ENCODE measurements at places on chromosomes 13 and 19.

DNA sequence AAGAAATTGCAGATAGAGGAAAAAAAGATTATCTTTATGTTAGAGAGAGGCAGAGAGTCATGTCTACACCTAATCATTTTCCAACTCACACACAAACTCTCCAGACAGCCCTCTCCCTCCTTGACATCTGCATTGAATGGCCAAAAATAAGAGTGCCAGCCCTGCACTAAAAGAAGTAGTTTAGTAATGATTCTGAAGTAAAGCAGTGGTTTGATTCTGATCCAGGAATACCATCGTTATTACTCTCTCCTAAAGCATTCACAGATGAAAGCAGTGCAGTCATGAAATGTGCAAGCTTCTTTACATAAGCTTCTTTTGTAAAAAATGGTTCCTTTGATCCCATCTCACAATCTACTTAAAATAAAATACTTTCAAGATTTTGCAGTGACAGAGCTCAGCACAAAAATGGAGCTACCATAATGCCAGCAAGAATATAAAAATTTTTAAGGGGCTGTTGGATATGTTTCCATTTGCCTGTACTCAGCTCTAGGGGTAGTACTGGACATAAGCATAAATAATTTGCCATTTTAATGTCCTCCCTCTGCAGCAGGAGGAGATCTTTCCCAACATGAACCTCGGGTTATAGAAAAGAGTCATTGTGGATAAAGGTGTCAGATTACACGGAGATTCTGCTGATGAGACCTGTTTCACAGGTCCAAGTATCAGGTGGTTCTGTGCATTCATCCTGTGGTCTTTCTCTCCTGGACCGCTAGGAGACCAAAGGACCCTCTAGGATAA lies 406.3 kb downstream of the DCT start:
- DNase-seq = no peak

DNA sequence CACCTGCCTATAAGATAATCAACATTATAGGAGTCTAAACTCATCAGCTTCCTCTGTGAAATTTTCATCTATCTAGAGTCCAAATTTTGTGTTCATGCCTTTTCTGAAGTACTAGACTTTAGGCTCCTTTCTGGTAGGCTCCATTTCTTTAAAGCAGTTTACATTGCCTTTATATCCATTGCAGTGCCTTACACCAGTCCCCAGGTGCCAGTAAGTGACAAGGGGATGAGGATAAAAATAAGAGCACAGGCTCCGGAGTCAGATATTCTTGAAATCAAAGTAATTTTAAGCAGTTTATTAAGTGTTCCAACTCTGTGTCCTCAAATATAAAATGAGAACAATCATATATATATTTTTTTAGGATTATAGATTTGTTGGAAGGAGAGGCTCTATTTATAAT lies 10.6 kb upstream of the CYSLTR2 start:
- DNase-seq = no peak

DNA sequence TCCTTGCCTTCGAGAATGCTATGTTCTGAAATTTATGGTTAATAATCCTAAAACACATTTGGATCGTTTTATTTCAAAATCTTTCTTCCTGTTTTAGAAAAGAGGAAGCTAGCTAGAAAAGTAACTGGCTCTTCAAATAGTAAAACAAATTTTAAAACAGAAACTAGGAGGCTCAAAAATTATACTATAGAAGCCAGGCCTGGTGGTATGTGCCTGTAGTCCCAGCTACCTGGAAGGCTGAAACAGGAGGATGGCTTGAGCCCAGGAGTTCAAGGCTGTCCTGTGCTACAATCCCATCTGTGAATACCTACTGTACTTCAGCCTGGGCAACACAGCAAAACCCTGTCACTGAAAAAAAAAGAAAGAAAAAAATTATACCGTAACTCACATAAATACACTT lies 57.9 kb downstream of the ELF1 start:
- no peak for DNase-seq

- no peak for DNase-seq
These were observed 11.6 kb downstream of the ADPRHL1 start for GRCh38 chr13:113441661-113442060.

DNA sequence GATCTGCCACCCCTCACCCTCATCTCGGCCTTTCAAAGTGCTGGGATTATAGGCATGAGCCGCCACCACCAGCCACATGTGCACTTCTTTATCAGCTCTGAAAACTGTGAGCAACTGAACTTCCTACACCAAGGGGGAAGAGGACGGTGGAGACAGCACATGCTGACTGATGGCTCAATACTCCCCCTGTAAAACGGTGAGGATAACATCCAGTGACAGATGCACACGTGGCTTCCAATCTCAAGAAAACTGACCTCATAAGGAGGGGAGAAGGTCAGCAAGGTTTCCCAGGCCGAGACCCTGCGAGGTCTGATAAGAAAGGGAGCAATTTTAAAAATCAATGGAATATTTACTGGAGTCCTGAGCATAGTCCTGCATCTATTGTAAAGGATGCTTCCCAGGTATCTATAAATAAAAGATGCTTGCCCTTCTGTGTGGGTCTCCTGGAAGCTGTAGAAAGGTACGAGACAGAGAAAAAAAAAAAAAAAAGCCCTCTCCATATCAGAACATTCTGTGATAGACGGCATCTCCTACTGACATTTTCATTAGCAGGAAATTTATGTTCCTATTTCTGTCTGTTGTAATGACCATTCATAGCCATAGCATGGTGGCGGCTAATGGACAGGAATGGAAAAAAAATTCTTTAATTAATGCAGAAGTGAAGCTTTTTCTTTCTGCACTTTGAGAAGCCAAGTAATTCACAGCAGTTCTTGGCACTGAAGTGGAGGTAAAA lies 385.1 kb downstream of the ZNF536 start:
- DNase-seq = no peak

- no peak for DNase-seq
These were observed 254.8 kb downstream of the LHFPL6 start for GRCh38 chr13:39347926-39348901.

GRCh38 chr19:17282488-17283125 lies 906 bp downstream of the ANKLE1 start:
- peak; percentile 74 for DNase-seq

GRCh38 chr13:80037505-80037888 lies 303.4 kb downstream of the SPRY2 start:
- no peak for DNase-seq

DNA sequence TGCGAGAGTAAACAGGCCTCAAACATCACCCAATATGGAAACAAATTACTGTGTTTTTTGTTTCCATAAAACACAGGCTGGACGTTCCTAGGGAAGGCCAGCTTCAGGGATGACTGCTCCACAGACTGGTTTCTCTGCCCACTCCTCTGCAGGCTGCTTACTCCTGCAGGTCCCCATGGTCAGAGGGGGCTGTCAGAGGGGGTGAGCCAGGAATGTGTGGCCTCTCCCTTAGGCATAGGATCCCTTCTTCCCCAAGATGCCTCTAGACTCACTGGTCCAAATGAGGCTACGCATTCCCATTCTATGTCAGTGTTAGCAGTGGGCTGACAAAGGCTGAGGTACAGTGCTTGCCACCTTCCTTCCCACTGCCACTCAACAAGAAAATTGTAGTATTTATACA lies 229.8 kb downstream of the LHFPL6 start:
- no peak for DNase-seq

DNA sequence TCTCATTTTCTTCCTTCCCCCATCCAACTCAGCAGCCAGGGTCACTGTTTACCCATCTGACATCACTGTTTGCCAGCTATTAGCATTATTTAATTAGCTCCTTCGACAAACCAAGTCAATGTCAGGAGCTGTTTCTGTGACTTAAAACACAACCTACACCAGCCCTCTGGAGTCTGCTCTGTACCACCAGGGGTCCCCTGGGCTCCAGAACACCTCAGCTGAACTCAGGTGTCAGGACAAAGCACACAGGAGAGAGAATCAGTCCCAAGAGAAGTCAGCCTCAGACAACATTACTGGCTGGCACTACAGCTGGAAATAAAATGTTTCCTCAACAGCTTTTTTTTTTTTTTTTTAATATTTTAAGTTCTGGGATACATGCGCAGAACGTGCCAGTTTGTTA lies 45.1 kb downstream of the DCLK1 start:
- DNase-seq = no peak

- DNase-seq = no peak
These were observed 29.2 kb downstream of the RHPN2 start for GRCh38 chr19:33035461-33035860.

DNA sequence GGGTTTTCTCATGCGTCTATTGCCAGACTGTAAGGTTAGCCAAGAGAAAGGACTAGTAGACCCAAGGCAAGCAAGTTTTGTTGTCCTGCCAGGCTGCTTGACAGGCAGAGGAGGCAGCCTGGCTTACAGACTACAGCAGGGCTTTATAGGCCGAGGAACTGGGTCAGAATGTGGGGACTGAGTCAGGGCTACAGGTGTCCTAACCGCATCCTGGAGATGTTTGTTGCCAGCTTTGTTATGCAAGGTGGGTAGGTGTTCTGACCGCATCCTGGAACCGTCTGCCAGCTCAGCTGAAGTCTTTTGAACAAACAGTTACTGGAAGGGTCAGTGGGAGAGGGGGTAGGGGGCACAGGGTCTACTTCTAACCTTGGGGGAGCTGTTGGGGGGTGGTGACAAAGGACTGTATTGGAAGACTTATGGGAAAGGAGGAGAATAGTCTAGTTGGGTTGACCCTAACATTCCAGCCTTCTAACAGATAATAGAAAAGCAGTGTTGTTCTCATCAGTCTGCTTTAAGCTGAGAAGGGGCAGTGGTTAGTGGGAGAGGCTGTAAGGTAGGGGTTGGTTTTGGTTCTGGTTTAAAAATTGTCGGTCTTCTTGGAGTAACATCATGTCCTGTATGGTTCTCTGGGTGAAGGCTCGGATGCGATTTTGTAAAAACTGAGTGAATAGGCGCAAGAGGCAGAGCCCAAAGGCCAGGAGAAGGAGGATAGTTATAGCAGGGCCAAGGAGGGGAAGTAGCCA lies 913.8 kb upstream of the SLITRK5 start:
- DNase-seq = no peak

DNA sequence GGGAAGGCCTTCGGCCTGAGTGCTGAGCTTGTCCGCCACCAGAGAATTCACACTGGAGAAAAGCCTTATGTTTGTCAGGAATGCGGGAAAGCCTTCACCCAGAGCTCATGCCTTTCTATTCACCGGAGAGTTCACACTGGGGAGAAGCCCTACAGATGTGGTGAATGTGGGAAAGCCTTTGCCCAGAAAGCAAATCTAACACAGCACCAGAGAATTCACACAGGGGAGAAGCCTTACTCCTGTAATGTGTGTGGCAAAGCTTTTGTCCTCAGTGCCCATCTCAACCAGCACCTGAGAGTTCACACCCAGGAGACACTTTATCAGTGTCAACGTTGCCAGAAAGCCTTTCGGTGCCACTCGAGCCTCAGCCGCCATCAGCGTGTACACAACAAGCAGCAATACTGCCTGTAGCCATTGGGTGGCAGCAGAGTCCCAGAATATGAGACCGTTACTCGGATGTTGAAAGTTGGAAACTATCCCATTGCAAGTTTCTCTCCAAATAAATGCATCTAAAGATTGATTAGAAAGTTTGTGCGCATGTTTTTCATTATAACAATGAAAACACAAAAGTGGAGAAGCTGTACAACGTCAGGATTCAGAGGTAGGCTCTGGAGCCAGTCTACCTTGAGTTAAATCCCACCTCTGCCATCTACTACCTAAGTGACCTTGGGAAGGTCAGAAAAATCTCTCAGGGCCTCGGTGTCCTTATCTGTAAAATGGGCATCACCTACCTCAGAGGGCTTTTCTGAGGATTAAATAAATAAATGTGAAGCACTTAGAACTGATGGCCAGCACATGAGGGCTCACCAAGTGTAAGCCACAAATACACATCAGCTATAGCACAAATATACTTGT lies 21.1 kb downstream of the ZNF473 start:
- peak; percentile 56 for DNase-seq

- no peak for DNase-seq
These were observed 17.2 kb downstream of the RASA3 start for GRCh38 chr13:114115191-114115671.

GRCh38 chr13:30071969-30072817 lies 221.8 kb upstream of the UBL3 start:
- no peak for DNase-seq

GRCh38 chr19:821231-821824 lies 427 bp downstream of the PLPPR3 start:
- no peak for DNase-seq

DNA sequence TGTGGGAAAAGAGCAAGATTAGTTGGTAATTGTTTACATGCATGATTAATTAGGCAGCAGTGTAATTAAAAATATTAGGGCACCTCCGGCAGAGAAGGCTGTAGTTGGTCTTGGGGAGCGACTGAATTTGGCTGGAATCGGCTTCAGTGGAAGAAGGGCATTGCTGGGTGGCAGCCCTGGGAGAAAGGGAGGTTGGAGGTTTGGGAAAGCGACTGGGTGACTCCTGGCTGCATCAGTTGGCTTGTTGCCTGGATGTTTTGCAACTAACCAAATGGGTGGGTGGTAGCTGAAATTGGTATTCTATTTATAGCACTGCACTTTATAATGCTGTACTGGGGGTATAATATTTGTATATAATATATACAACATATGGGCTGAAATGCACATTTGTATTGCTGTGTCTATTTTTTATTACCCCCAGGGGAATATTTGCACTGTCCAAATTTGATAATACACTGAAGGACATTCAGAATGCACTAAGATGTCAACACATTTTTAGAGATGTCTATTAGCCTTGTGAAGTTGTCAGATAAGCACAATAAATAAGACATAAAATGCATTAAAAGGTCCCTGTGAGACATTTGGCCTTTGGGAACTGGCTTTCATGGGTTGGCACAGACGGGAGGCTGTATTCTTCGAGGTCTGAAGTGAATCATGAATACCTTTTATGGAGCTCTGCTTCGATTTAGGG lies 1.7 kb downstream of the B3GLCT start:
- no peak for DNase-seq

- DNase-seq = no peak
These were observed 885 bp upstream of the ZNF536 start for GRCh38 chr19:30371161-30371836.

- no peak for DNase-seq
These were observed 10.5 kb downstream of the ZIC2 start for GRCh38 chr13:99991828-99992775.

DNA sequence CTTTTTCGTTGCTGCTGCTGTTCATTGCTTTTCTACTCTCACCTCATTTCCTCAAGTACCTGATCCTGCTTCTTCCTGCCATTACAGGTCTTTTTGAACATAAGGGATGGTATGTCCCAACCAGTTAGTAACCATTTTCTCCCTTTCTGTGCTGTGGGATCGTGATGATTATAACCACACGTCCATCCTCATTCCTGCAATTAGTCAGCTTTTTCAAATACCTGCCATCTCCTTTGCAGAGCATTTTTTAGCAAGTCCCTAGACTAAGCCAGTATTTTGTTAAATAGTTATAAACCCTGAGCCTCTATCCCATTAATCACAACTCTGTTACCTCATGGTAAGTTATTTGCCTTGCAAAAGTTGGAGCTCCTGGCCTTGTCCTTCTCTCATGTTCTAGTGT lies 109.2 kb downstream of the FNDC3A start:
- no peak for DNase-seq

Measured in stimulated activated naive CD4-positive, alpha-beta T cell (primary cell).